ENCODE measurements at places on chromosomes 5 and 9. TPM values are rescaled to one million over a fixed set of nuclear protein-coding genes. Genes with fewer than 3 reads are reported as not detected.

DNA sequence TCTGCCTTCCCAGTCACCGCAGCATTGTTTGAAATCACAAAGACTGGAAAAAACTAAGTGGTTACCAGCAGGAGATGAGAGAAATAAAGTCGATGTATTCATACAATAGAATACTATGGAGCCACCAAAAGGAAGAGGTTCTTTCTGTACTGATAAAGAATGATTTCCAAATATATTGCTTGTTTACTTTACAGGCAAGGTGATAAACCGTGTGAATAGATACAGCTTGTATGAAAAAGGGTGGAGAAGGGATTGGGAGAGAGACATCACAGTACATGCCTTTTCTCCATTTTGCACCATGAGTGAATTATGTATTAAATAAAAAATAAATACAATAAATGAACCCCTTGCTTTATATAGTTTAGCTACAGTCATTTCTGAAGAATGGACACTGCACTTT lies 91.7 kb downstream of the RFK start:
- no peak overlapping the region for H3K4me3 ChIP-seq
- DNase-seq: no peak
- peaks cover 4% of the 10 kb centered on the region for H3K27me3 ChIP-seq
- no peaks in the 10 kb centered on the region for H3K4me1 ChIP-seq
- H3K27ac ChIP-seq: no peak overlapping the region

GRCh38 chr9:112884721-112885120 lies 6.0 kb downstream of the SLC46A2 start:
- H3K36me3 ChIP-seq: peaks cover 3% of the 10 kb centered on the region
- H3K4me3 ChIP-seq: no peak overlapping the region
- no peak for DNase-seq
- no peaks in the 10 kb centered on the region for H3K4me1 ChIP-seq

- no peak overlapping the region for H3K4me3 ChIP-seq
- H3K27ac ChIP-seq: no peak overlapping the region
- no peaks in the 10 kb centered on the region for H3K27me3 ChIP-seq
- DNase-seq: no peak
- H3K4me1 ChIP-seq: no peaks in the 10 kb centered on the region
Measured at GRCh38 chr9:83800236-83801033, 17.1 kb downstream of the GKAP1 start.

DNA sequence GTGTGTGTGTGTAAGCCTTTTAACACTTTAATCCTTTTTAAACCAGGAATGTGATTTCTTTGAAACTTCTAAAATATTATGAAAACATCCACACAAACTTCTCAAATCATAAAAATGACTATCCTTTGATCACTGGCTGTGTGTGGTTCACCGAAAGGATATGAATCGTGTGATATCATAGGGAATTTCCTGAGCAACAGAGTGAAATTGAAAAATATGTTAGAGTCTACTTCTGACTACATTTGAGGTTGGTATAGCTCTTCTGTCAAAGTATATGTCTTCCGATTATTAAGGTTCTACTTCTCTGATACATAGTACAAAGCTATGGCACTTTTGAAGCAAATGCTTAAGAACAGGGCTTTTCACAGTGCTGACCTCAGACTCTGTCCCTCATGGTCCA lies 40.3 kb downstream of the RGMB start:
- H3K27me3 ChIP-seq: no peaks in the 10 kb centered on the region
- no peak overlapping the region for H3K27ac ChIP-seq
- DNase-seq: no peak

- H3K27me3 ChIP-seq: no peaks in the 10 kb centered on the region
- H3K27ac ChIP-seq: no peak overlapping the region
- no peak overlapping the region for H3K4me3 ChIP-seq
- peaks cover 4% of the 10 kb centered on the region for H3K36me3 ChIP-seq
Measured at GRCh38 chr9:106717686-106718085, 145.3 kb upstream of the ZNF462 start.

- H3K4me3 ChIP-seq: no peak overlapping the region
- no peaks in the 10 kb centered on the region for H3K36me3 ChIP-seq
- H3K27ac ChIP-seq: no peak overlapping the region
- no peak for DNase-seq
- peaks cover 11% of the 10 kb centered on the region for H3K27me3 ChIP-seq
Measured at GRCh38 chr9:107478805-107479204, 10.8 kb downstream of the KLF4 start.

DNA sequence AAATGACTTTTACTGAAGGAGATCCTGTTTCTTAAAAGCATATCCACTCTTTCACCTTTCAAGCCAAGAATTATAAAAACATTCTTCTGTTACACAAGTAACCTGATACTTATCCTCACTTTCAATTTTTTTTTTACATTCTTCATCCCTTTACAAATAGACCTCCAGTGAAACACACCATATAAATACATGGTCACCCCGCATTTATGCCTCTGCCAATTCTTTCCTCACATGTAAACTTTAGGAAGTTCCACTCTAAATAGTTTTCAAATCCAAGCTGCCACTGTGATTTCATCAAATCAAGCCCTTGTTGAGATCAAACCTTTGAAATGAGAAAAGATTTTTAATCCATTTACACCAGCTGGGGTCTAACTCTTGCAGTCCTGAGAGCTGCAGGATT lies 40.0 kb downstream of the GAS1 start:
- H3K4me3 ChIP-seq: no peak overlapping the region
- H3K27ac ChIP-seq: no peak overlapping the region
- no peaks in the 10 kb centered on the region for H3K36me3 ChIP-seq

GRCh38 chr5:82487131-82487530 lies 209.0 kb upstream of the RPS23 start:
- H3K4me1 ChIP-seq: no peaks in the 10 kb centered on the region
- H3K27ac ChIP-seq: no peak overlapping the region
- no peak overlapping the region for H3K4me3 ChIP-seq
- H3K36me3 ChIP-seq: no peaks in the 10 kb centered on the region

FGF1 gene
- total RNA-seq: not detected

GRCh38 chr9:117044241-117044640 lies 357.1 kb downstream of the TRIM32 start:
- peaks cover 9% of the 10 kb centered on the region for H3K4me1 ChIP-seq
- no peak overlapping the region for H3K27ac ChIP-seq
- no peak overlapping the region for H3K4me3 ChIP-seq

GRCh38 chr9:107368696-107369095 lies 85.6 kb downstream of the RAD23B start:
- no peaks in the 10 kb centered on the region for H3K27me3 ChIP-seq
- H3K36me3 ChIP-seq: no peaks in the 10 kb centered on the region
- no peak overlapping the region for H3K4me3 ChIP-seq
- DNase-seq: no peak
- no peak overlapping the region for H3K27ac ChIP-seq

DNA sequence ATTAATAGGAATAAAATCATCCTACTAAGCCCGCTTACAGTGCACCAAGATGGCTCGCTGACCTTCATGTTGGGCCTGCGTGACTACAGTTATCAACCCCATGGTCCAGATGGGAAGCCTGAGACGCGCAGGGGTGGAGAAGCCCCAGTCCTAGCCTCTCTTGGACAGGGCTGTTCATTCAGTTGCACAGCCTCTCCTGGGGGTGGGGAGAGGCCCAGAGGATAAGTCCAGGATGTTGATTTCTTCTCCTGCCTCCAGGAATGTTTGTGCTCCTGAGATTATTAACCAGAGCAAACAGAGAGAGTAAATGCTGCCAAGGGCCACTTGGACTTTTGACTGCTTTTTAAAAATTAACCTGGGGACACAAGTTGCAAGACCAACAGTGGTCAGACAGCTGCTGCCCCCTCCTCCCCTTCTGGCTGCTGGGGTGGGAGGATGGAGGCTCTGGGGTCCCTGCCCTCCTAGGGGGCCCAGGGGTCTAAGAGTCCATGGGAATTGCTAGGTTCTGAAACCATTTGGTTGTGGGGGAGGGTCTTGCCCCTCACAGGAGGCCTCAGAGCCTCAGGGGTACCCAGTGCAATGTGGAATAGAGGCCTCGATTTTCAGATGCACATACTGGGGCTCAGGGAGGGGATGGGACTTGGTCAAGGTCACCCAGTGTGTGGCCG lies 2.8 kb upstream of the AMBP start:
- H3K27ac ChIP-seq: peak overlapping the region; percentile 67
- no peak for DNase-seq
- H3K36me3 ChIP-seq: no peaks in the 10 kb centered on the region
- peaks cover 3% of the 10 kb centered on the region for H3K4me1 ChIP-seq

LRRC19 gene
- not detected for total RNA-seq

C5orf63 gene
- 3.0 TPM for total RNA-seq

DNA sequence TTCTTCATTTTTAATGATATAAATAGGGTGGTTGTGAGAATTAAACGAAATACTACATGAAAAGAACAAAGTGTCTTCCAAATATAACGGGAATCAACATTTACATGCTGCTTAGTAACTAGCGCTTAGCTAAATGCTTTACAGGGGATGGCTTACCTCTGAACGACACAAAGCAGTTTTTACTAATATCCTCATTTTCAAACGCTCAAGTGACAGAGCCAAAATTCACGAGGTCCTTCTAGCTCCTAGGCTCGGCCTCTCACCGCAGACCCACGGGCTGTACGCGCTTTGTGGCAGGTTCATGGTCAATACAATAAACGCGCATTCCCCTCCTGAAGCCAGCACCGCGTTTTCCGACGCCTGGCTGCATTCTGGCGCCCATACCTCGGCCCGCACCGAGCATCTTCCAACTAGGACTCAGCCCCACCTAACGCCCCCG lies 442 bp downstream of the ZNF510 start:
- H3K27me3 ChIP-seq: no peaks in the 10 kb centered on the region
- peak overlapping the region; percentile 97 for H3K4me3 ChIP-seq
- H3K4me1 ChIP-seq: peaks cover 18% of the 10 kb centered on the region
- H3K27ac ChIP-seq: peak overlapping the region; percentile 57
- H3K36me3 ChIP-seq: peaks cover 23% of the 10 kb centered on the region

DNA sequence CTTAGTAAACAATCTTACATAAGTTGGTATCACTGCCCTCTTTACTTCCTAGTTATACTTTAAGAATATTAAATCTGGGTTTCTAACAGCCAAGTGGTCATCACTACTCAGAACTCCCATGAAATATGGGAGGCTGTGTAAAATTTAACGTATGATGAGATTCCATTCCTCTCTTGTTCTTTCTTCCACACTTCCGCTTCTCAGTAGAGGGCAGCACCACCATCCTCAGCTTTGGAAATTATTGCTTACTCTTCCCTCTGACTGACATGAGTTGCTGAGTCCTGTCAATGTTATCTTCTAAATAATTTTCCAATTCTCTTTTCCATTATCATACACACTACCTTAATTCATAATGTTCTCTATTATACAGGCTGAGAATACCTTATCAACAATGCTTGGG lies 194.0 kb downstream of the RFX3 start:
- H3K36me3 ChIP-seq: peaks cover 4% of the 10 kb centered on the region
- no peak overlapping the region for H3K27ac ChIP-seq
- no peak overlapping the region for H3K4me3 ChIP-seq
- H3K4me1 ChIP-seq: peaks cover under 1% of the 10 kb centered on the region
- DNase-seq: no peak

DNA sequence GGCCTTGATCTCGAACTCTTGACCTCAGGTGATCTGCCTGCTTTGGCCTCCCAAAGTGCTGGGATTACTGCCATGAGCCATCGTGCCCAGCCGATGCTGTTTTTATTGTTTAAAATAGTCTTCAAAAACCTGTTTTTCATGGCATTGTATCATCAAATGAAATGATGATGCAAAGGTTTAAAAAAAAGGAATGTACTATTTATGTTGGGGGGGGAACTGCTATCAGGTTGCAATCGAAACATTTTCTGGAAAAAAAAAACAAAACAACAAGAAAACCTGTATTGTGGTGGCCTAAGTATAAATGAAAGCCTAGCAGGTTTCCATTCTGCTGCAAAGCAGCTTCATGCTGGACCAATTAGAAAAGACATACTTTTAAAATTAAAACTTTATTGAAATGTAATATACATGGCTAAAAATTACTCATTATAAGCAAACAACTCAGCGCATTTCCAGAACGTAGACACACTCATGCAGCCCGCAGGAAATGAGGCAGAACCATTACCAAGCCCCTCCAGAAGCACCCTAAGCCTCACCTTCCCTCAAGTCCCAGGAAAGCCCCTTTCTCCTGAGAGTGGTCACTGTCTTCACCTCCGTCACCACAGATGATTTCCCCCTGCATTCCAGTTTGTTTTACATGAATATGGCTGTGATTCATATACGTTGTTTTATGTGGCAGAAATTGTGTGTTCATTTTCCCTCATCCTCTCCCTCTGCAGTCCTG lies 19.0 kb downstream of the GPR107 start:
- no peak overlapping the region for H3K4me3 ChIP-seq
- H3K27ac ChIP-seq: peak overlapping the region; percentile 92
- H3K4me1 ChIP-seq: peaks cover 6% of the 10 kb centered on the region
- peaks cover 6% of the 10 kb centered on the region for H3K36me3 ChIP-seq
- DNase-seq: no peak

ANKRD18A gene
- total RNA-seq: 7.6 TPM

DNA sequence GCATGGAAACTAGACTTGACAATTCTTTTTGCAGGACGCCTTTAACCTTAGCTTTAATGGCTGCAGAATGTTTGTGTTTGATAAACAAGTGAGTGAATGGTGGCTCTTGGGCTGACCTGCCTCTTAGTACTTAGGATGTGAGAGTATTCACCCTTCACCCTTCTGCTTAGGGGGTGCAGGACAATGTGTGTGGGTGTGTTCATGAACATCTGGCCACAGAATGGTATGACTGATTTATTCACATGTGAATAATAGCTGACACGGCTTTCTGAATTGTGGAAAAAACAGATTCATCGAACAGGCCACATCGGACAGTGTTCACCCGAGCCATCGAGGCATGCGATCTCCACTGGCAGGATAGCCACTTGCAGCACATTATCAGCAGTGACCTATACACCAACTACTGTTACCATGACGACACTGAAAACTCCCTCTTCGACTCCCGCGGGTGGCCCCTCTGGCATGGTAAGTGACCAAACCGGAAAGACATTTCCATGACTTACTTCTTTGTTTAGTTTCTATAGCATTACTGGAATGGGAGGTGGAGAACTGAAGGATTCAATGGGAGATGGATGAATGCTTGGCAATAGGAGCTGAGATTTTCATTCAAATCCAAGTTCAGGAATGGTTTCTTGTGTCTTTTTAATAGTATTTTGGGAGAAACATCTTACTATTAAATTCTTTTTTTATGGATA lies 193.6 kb downstream of the ZSWIM6 start:
- DNase-seq: peak; percentile 64
- H3K36me3 ChIP-seq: peaks cover 10% of the 10 kb centered on the region
- H3K27ac ChIP-seq: peak overlapping the region; percentile 44
- peaks cover 55% of the 10 kb centered on the region for H3K4me1 ChIP-seq
- H3K4me3 ChIP-seq: peak overlapping the region; percentile 13

TMEM174 gene
- total RNA-seq: not detected

GRCh38 chr5:13252699-13253098 lies 691.8 kb downstream of the DNAH5 start:
- peaks cover 4% of the 10 kb centered on the region for H3K4me1 ChIP-seq
- H3K4me3 ChIP-seq: no peak overlapping the region
- no peaks in the 10 kb centered on the region for H3K36me3 ChIP-seq
- H3K27ac ChIP-seq: no peak overlapping the region

DIPK1B gene
- total RNA-seq: 49.2 TPM

GRCh38 chr9:5708414-5708813 lies 79.5 kb downstream of the RIC1 start:
- H3K36me3 ChIP-seq: peaks cover 50% of the 10 kb centered on the region
- H3K4me3 ChIP-seq: no peak overlapping the region
- no peak overlapping the region for H3K27ac ChIP-seq

Measured in neural crest cell (in vitro differentiated cells).